ENCODE measurements at places on chromosomes 3 and 15.

GRCh38 chr15:74955796-74956647, 550 bp downstream of the RPP25 start:
- peak; percentile 70 for DNase-seq

GRCh38 chr15:98778263-98778959, 130.1 kb downstream of the IGF1R start:
- no peak for DNase-seq

DNA sequence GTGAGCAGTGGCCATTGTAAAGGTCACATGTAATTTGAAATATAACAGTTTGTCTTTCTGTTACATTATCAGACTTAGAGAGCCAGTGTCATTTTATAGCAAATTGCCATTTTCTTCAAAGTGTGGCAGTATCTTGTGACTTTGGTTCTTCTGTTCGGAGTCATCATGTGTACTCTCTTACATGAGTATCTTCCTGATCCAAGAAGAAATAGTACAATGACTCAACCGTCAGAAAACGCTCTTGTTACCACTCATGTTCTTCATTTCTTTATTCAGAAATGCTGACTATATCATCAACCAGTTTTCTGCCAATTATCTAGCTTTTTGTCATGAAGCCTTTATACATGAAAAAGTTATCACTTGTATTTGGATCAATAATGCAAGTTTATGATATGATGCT, 93.6 kb upstream of the CGNL1 start:
- no peak for DNase-seq

- DNase-seq, result no peak
These were observed 350.6 kb upstream of the IL12A start for GRCh38 chr3:159637883-159638542.

DNA sequence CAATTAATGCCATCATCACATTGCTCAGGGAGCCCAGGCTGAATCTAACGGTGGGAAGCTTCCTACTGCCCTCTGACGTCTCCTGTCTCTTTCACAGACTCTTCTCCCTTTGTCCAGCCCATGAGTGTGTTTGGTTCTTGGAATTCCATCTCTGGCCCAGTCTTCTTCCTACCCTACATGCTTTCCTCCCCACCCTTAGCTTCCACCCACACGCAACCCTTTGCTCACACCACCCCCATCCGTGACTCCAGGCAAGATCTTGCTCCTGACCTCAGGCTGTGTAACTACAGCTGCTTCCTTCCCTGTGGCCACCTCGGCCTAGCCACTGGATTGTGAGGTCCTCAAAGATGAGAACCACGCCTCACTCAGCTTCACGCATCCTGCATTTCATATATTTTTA, 72.3 kb upstream of the THBS1 start:
- no peak for DNase-seq

GRCh38 chr15:90529371-90530249, at the start of gene CRTC3:
Gene CRTC3, plus strand, starts transcription at chr15:90529923. Its CDS starts 149 bp downstream, at chr15:90530072.
- peak; percentile 10 for DNase-seq

DNA sequence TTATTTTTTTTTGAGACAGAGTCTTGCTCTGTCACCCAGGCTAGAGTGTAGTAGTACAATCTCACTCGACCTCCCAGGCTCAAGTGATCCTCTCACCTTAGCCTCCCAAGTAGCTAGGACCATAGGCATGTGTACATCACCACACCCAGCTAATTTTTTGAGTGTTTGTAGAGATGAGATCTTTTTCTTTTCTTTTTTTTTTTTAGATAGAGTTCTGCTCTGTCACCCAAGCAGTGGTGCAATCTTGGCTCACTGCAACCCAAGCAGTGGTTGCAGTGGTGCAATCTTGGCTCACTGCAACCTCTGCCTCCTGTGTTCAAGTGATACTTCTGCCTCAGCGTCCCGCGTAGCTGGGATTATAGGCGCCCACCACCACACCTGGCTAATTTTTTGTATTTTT, 5.2 kb downstream of the CEP97 start:
- no peak for DNase-seq

- DNase-seq, result no peak
These were observed 59.6 kb upstream of the SKOR1 start for GRCh38 chr15:67765701-67766100.

GRCh38 chr3:17808994-17809393, 66.6 kb upstream of the TBC1D5 start:
- no peak for DNase-seq

- DNase-seq, result no peak
These were observed 38.7 kb upstream of the RASGRF1 start for GRCh38 chr15:79129235-79129634.

- peak; percentile 85 for DNase-seq
These were observed at the start of gene SPG21 for GRCh38 chr15:64989416-64990167. Gene SPG21, minus strand, starts transcription at chr15:64989914. Its CDS starts 6,345 bp downstream, at chr15:64983569.

GRCh38 chr3:174002543-174002942, 605.0 kb downstream of the NLGN1 start:
- DNase-seq, result no peak

- no peak for DNase-seq
These were observed 50.0 kb downstream of the PLS1 start for GRCh38 chr3:142646020-142646785.

GRCh38 chr3:145070795-145071194, 1090.2 kb downstream of the PLOD2 start:
- DNase-seq, result no peak

GRCh38 chr15:28960979-28961378, 75.2 kb downstream of the APBA2 start:
- DNase-seq, result no peak

DNA sequence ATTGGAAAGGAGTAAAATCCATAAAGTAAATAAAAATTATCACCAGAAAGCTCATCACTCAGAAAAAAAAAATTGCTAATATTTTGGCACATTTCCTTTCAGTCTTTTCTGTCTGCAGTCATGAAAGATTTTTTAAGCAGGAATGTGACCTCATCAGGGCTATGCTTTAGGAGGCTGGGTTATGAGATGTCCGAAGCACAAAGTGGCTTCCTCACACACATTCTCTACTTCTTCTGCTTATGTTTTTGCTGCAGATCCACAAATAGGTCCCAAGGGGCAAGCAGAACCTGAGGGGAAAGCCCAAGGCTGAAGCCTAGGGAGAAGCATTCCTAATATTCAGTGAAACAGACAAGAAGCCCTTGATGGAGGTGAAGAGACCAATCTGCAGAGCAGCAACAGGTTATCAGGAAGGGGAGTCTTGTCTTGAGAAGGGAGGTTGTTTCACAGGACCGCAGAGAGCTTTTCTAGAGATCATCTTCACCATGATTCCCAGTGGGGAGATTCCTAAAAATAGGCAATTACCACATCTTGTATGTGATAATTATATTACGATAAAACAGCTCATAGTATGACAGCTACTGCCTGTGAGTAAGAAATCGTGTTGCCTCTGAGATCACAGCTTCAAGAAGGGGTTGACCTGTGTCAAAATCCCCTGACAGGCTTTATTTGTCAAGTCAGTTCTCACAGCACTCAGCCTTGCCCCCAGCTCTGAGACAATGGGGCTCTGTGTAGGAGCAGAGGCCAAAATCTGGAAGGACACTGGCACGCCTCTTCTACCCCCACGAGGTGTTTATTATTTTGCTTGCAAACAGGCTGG, 60.5 kb downstream of the IGF2BP2 start:
- no peak for DNase-seq

GRCh38 chr3:51242939-51243338, 142.2 kb upstream of the MANF start:
- no peak for DNase-seq

DNA sequence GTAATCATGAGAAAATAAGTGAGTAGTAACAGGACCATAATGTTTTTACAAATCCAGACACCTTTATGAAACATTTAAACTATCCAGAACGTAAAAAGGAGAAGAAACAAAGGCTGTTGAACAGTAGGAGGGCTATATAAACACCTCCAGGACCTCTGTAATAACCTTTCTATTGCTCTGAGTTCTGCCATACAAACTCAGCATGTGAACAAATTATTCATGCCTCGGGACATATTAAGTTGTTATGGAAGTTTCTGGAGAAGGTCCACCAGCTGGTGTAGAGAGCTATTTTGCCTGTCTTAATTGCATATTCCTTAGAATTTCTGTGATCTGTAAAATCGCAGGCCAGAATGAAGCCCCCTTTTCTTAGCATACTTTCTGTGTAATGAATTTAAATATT, 256.3 kb downstream of the UBE2E2 start:
- no peak for DNase-seq

GRCh38 chr3:104738271-104738670, 628.4 kb upstream of the ALCAM start:
- DNase-seq, result no peak

GRCh38 chr3:81726735-81727134, 34.7 kb downstream of the GBE1 start:
- DNase-seq, result no peak

GRCh38 chr3:4591669-4592068, 98.5 kb downstream of the ITPR1 start:
- no peak for DNase-seq

DNA sequence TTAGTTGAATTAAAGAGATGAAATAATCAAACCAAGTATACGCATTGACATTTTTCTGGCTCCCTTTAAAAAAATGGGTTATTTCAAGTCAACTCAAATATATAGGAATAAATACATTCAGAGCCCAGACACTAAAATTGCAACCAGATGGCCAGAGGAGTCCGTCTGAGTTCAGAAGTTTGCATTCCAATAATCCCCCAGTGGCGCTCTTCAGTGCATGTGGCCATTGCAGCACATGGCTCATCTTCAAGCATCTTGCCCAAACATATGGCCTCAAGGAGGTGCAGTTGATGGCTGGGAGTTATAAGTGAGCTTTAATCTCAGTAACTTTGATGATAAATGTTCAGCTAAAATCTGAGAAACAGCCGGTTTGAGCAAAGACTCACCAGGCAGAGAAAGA, 295.8 kb upstream of the LRRN1 start:
- DNase-seq, result no peak

DNA sequence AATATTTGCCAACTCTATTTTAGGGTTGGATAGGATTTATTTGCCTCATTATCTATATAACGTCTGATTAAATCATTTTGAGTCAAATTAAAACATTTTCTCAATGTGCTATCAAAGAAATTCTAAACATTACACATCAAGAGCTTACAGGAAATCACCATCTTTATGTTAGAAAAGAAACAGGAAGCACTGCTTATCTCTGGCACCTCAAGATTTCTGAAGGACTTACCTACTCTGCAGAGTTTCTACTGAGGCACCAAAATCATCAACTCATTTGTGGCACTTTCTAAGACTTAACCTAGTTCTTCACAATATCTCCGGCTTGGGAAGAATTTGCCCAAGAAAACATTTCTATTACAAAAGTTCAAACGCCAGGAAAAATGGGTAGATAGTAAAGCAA, 181.3 kb upstream of the EOMES start:
- no peak for DNase-seq

- DNase-seq, result no peak
These were observed 137.4 kb downstream of the STT3B start for GRCh38 chr3:31670136-31670535.

GRCh38 chr3:73249047-73249446, 187.6 kb downstream of the EBLN2 start:
- DNase-seq, result no peak

DNA sequence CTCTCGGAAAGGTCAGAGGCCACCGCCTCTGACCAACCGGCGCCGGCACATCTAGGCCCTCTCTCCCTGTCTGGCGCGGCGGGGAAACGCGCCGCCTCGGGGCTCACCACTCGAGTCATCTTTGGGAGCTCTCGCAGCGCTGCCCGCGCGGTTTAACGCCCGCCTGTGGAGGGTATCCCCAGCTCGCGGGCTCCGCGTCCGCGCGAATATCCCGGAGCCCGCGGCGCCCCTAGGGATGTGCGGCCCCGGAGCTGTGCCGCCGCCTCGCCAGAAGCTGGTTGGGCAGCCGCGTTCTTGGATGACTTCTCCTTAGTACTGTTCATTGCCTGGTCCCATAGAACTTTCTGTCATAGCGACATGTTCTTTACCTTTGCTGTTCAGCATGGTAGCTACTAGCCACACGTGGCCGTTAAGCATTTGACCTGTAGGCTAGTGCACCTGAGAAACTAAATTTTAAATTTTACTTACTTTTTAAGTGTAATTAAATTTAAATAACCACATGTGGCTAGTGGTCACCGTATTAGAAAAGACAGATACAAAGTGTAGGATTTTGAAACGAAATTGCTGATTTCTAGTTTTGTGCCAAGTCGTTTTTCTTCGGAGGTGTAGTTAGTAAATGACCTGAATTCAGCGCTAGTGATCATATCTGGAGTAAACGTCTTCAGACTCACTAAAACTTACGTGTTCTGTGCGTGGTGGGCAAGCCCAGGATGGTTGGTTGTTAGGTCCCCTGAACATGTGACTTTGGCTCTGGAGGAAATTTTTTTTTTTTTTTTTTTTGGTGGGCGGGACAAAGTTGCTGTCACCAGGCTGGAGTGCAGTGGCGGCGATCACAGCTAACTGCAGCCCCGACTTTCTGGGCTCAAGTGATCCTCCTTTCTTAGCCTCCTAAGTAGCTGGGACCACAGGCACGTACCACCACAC, 835 bp downstream of the ARIH2 start:
- no peak for DNase-seq

DNA sequence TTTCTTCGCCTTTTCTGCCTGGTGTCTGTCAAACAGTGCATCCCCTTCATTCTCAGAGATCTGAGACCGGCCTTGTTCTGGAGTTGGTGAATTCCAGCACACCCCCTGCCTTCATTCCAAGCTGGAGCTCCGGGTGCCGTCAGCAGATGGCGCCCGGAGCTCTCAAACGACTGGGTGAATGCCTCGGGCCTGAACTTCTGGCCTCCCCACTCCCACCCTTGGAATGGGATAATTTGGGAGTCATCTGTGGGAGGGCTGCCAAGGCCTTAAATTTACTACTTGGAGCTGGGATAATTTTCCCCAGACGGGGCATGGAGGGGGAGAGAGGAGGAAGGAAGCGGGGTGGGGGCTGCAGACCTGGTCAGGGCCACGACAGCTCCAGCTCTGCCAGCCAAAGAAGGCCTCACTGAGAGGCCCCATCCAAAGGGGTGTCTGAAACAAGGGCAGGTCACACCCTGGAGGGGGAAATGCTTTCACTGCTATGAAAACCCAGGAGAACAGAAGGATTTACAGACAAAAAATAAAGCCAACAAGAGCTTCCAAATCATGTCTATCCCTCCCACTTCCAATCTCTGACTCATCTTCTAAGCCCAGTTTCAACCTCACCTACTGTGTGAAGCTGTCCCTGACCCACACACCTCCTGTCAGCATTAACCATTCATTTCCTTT, 187.9 kb downstream of the OPA1 start:
- peak; percentile 40 for DNase-seq

DNA sequence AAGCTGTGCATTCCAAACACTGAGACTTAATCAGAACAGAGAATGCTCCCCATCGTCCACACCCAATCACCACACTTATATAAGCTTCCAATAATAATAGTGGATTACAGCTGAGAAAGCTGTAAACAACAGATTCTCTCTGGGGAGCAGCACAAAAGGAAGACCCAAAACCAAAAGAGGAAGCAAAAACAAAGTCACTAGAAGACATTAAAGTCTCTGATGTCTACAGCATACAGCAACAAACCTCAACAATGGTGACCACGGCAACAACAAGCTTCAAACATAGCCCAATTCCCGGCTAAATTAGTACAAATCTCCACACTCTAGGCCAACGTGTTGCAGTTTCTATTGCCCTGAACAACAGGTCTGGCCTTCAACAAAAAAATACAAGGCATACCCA, 37.7 kb downstream of the ZDHHC23 start:
- DNase-seq, result no peak

All from NCI-H526 treated with DMSO at 0.1 percent for 48 hours (cell line).